ENCODE measurements at places on chromosomes 3 and 15.

- H3K27ac ChIP-seq: no peak overlapping the region
- H3K4me1 ChIP-seq: no peaks in the 10 kb centered on the region
- no peaks in the 10 kb centered on the region for H3K27me3 ChIP-seq
- no peak overlapping the region for H3K4me3 ChIP-seq
- no peak for DNase-seq
Measured at GRCh38 chr3:189586941-189587663, 44.1 kb upstream of the TP63 start.

DNA sequence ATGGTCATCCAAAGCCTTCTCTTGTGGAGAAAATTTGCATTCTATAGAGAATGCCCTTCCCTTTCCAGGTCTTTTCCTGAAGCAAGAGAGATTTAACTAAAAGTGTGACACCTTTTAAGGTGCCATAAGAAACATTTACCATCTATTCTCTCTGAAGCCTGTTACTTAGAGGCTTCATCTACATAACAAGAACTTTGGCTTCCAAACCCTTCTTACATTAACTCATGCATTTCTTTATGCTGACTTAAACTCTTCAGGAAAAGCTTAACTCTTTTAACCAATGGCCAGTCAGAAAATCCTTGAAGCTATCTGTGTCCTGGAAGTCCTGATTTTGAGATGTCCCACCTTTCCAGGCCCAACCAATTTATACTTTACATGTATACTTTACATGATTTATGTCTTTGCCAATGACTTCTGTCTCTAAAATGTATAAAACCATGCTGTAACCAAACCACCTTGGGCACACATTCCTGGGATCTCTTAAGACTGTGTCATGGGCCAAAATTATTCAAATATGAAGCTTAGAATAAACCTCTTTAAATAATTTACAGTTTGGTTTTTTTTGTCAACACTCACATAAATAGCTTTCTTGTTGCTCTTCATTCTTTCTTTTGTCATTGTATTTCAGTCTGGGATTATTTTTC is 472.6 kb upstream of the NECTIN3 start:
- DNase-seq: no peak
- H3K27me3 ChIP-seq: no peaks in the 10 kb centered on the region
- no peak overlapping the region for H3K27ac ChIP-seq
- no peaks in the 10 kb centered on the region for H3K4me1 ChIP-seq
- no peak overlapping the region for H3K4me3 ChIP-seq

DNA sequence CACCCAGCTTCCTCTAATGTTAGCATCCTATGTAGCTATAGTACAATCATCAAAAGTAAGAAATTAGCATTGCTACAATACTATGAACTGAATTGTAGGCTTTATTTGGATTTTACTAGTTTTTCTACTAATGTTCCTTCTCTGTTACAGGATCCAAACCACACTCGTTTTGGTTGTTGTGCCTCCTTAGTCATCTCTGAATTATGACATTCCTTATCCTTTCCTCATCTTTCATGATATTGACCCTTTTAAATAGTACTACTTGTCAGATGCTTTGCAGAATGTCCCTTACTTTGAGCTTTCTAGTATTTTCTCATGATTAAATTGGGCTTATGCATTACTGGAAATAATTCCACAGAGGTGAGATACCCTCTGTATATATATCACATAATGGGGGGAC is 265.4 kb downstream of the VPS13C start:
- no peak overlapping the region for H3K27ac ChIP-seq
- H3K4me3 ChIP-seq: no peak overlapping the region
- no peaks in the 10 kb centered on the region for H3K4me1 ChIP-seq
- DNase-seq: no peak
- peaks cover 4% of the 10 kb centered on the region for H3K27me3 ChIP-seq
- no peaks in the 10 kb centered on the region for H3K36me3 ChIP-seq

DNA sequence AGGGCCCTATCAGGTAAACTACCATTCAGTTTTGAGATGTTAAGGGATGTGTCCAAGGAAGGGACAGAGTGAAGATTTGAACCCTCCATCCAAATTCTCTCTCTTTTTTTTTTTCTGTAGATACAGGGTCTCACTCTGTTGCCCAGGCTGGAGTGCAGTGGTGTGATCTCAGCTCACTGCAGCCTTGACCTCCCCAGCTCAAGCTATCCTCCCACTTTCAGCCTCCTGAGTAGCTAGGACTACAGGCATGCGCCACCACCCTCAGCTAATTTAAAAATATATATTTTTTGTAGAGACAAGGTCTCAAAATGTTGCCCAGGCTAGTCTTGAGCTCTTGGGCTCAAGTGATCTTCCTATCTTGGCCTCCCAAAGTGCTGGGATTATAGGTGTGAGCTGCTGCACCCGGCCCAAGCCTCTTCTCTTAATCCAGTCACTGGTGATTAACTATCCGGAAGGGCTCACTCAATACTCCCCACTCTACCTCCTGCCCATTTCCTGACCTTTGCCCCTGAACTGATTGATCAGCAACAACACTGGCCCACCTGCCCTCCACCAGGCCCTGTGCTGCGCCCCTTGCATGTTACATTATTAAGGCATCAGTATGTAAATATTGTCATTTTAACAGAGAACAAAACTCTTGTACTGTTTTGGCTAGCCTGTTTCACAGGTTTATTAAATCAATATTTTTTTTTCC is 164.7 kb downstream of the CTNNB1 start:
- H3K4me3 ChIP-seq: no peak overlapping the region
- no peaks in the 10 kb centered on the region for H3K27me3 ChIP-seq
- H3K36me3 ChIP-seq: no peaks in the 10 kb centered on the region
- peak; percentile 15 for DNase-seq
- peaks cover 21% of the 10 kb centered on the region for H3K4me1 ChIP-seq

GRCh38 chr15:85950101-85950500 is 129.6 kb upstream of the AGBL1 start:
- no peak overlapping the region for H3K27ac ChIP-seq
- peak overlapping the region; percentile 55 for H3K4me3 ChIP-seq
- H3K4me1 ChIP-seq: no peaks in the 10 kb centered on the region

DNA sequence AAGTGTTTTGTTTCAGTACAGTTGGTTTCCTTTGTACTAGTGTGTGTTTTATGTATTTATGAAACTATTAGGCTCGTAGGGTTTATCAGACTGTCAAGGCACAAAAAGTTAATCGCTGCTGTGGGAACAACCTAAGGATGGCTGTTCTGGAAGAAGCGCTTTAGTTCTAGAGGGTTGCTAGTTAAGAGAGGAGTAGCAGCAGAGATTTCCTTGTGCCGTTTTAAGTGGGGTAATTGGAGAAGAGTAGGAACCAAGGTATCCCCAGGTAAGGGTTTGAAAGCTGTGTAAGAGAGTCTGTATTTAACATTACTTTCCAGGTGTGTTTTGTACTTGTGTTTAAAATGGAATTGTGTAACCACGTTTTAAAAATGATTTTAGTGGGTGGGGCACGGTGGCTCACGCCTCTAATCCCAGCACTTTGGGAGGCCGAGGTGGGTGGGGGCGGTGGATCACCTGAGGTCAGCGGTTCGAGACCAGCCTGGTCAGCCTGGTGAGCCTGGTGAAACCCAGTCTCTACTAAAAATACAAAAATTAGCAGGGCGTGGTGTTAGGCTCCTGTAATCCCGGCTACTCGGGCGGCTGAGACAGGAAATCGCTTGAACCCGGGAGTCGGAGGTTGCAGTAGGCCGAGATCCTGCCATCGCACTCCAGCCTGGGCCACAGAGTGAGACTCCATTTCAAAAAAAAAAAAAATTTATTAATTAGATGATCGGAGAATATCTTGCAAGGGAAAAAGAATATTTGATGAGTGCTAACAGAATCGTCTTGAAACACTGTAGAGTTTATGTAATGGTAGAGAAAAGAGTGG is 2.6 kb downstream of the MORF4L1 start:
- DNase-seq: no peak
- peaks cover 36% of the 10 kb centered on the region for H3K36me3 ChIP-seq
- H3K4me1 ChIP-seq: peaks cover 16% of the 10 kb centered on the region

Measured in neuronal stem cell (in vitro differentiated cells).